NCI-H1417 treated with DMSO at 0.1 percent for 48 hours (cell line): ENCODE measurements at places on chromosomes 11 and 22.

DNA sequence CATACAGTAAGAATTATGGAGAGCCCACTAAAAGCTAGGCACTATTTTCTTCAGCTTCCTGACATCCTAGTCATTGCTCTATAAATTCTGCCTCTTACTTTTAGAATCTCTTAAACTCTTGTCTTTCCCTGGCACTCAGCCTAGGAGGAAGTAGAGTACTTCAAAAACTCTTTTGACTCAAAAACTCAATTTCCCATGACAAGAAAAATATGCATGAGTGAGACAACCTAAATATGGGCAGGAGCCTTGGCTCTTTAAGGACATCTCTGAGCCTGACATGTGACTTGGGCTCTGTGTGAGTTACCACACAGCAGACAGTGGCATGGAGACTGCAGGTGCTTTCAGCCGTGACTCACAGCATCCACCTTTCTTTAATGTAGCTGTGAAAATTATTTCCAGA lies 97.5 kb upstream of the CCDC179 start:
- DNase-seq: no peak

DNA sequence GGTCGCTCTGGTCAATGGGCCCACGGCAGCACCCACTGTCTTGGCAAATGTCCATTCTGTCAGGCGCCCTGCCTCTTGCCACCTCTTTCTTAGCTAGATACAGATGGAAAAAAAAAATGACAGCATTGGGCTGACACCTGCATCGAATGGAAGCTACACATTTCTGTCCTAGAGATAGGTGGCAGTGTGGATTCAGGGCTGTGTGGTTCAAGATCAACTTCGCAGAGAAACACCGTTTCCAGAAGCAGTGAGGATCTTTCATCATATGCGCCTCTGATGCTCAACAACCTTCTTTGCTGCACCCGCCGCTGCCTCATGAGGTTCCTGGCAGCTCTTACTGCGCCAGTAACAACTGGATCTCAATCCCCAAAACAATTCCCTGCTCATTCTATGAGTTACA lies 236.3 kb downstream of the KIRREL3 start:
- no peak for DNase-seq

- no peak for DNase-seq
Observed at GRCh38 chr22:24072361-24072760, 61.3 kb downstream of the CABIN1 start.

GRCh38 chr11:36803084-36803483 lies 205.0 kb upstream of the RAG2 start:
- DNase-seq: no peak

DNA sequence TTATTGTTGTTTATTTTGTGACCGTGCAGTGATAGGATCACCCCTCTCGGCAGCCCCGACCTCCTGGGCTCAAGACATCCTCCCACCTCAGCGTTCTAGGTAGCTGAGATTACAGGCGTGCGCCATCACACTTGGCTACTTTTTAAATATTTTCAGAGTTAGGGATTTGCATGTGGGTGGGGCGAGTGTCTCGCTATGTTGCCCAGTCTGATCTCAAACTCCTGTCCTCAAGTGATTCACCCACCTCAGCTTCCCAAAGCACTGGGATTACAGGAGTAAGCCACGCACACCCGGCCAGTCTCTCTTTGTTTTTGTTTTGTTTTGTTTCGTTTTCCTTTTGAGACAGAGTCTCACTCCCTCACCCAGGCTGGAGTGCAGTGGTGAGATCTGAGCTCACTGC lies 1.2 kb upstream of the INTS5 start:
- DNase-seq: no peak

DNA sequence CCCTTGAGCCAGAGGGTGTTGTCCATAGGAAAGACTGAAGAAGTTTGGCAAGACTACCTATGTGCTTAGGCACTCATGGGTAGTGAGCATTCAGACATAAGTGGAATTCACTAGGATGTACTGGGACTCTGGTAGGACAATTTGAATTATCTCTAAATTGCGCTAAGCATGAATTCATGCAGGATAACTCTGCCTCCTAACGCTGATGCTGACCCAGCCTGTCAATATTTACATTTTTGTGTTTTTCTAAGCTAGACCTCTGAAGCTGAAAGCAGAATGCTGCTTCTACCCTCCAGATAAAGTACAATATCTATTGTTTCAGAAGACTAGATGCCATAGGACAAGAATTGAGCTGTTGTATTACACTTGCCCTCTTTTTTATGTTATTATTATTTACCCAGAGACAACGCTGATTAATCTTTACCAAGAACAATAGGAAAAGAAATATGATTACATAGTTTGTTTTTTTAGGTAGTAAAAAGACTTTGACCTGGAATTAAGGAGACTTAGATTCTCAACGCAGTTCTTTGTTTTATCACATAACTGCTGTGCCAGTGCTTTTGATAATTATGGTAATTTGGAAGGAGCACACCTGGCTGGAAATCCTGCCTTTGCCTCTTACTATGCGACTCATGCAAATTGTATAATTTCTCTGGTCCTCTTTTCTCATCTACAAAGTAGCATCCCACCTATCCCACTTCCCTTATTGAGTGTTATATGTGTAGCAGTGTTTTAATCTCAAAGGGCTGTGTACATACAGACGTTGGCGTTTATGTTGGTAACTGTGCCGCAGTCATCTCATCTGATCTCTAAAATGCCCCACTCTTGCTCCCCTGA lies 21.2 kb upstream of the GRAMD1B start:
- no peak for DNase-seq

DNA sequence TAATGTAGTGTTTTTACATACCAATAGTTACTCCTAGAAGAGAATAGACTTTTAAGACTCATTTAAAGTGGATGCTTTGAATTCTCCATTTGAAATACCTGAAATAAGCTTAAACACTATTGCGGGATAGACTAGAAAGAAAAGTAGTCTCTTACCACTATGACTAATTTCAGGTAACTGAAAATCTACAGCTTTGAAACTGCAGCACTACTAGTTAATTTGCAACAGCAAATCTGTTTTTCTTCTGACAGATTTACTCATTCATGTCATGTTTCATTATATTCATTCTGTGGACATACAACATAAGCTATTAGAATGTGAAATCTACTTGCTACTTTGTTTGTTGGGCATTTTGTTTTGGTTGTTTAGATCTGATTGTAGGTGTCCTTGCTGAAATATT lies 153.6 kb downstream of the MAML2 start:
- no peak for DNase-seq

GRCh38 chr11:3810951-3811350 lies 2.6 kb downstream of the PGAP2 start:
- DNase-seq: no peak

DNA sequence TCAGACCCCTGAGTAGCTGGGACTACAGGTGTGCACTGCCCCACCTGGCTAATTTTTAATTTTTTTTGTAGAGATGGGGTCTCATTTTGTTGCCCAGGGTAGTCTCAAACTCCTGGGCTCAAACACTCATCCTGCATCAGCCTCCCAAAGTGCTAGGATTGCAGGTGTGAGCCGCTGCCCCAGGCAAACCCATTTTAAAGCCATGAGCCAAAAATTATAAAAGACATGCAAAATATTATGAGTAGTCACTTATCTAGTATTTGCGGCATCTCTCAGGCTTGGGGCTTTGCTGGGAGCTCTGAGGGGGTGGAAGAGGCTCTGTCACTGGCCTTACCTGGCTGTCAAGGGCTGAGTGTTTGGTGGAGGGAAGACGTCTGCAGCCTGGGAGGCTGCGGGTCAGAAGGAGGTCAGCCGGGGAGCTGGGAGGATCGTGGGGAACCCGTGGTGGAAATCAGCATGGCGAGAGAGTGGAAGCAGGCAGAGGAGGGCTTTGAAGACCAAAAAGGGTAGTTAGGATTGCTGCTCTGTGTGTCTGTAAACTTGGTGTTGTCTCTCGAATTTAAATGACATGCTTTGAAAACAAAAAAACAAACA lies 69.1 kb upstream of the PARVG start:
- DNase-seq: no peak
